Lung microvascular endothelial cell (primary cell): ENCODE measurements at places on chromosomes 7 and 10. TPM values are rescaled to one million over a fixed set of nuclear protein-coding genes. Genes with fewer than 3 reads are reported as not detected.

GRCh38 chr7:140562926-140563481 is 77.6 kb downstream of the DENND2A start:
- peak; percentile 44 for DNase-seq

DNA sequence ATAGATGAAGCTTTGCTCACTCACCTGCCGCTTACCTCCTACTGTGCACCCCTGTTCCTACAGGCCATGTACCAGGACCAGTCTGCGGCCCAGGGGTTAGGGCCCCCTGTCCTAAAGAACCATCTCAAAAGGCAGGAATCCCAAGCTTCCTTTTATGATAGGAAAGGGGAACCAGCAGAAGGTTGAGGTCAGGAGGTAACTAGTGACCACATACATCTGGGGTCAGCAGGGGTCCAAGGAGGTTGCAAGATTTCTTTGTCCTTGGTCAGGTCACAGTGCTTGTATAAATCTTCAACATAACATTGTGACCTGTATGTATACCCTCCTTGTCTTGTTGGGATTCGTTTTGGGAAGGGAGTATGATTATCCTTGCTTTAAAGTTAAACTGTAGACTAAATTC is 73.8 kb downstream of the OAT start:
- DNase-seq, result no peak

Gene SLC26A3
- total RNA-seq, result not detected in 2 replicates

Gene DEPP1
- total RNA-seq, result 164 and 225 TPM in 2 replicates

DNA sequence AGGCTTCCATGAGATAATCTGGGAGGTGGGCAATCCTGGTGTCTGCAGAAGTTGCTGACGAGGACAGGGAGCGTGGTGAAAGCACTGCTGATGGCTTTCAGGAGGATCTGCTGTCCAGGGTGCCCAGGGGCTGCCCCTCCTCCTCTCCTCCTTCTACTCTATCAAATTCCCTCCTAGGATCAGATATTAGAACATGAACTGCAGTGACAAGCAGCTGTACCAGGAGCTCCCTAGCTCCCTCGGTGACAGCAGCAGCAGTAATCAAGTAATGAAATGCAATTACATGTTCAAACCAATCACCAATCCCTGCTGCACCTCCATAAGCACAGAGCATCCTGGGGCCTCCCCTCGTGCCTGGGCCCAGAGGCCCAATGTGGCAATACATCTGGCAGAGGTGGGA is 46.9 kb downstream of the GRID1 start:
- no peak for DNase-seq

DNA sequence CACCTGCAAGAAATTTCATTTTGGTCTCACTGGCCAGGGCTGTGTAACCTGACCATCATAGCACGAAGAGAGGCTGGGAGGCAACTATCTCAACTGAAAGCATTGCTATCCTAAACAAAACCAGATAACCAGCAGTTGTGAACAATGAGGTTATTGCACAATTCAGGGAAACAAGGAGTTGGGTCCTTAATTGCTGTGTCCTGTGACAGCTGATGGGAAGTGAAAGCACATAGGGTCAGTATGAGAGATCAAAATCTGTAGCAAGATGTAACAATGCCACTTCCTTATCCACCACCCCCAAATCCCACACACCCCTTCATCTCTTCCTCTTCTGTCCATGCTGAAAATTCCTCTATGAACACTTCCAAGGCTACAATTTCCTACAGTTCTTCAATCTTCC is 80.2 kb downstream of the HTR7 start:
- peak; percentile 27 for DNase-seq

Gene AIMP2
- 34.9 and 38.7 TPM in 2 replicates for total RNA-seq

GRCh38 chr7:157548691-157549303 is 212.0 kb downstream of the DNAJB6 start:
- no peak for DNase-seq

DNA sequence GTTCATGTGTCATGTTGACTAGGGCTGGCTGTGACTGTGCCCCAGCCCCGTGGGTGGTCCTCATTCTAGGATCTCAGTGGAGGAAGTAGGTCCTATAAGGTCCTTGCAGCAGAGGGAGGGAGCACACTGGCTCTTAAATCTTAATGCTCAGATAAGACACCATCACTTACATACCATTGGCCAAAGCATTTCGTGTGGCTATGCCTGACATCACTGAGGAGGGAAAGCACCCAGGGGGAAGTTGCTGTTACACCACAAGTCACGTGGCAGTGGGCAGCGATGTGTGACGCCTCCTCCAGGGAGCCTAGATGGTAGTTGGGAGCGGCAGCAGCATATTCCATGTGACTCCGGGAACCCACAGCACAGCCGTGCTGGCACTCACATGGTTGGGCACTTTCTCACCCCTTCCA is 224.7 kb upstream of the SH2B2 start:
- DNase-seq, result no peak

GRCh38 chr7:43942997-43943396 is 16.8 kb downstream of the UBE2D4 start:
- DNase-seq, result no peak

DNA sequence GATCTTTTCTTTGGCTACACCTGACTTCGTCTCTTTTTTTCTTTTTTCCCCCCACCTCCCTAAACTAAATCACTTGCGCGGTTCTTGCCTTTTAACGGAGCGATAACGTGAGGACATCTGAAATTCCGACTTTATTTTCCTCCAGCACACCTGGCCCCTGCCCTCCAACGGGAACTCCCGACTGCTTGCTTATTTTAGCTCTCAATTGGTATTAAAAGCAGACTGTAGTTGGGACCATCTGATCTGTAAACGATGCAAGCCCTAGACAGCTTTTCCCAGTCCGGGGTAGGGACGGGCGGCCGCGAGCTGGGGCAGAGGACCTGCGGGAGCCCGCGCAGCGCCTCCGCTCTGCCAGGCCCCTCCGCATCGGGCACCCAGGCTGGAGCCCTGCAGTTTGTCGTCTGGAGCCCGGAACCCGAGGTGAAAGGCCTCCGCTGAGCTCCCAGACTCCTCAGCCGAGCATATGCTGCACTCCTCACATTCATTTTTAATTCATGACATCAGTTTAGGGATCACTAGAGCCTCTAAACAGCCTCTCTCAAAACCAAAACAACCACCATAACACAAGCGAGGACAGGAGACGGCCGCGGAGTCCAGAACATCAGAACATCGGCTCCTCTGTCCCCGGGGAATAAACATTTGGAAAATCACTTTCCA is 10.0 kb upstream of the EMX2 start:
- no peak for DNase-seq

Gene AGAP9
- total RNA-seq, result 0.65 and 0.79 TPM in 2 replicates

Gene PPP1R17
- total RNA-seq, result not detected in 2 replicates

GRCh38 chr10:84660450-84661159 is 332.2 kb downstream of the CCSER2 start:
- DNase-seq, result no peak

GRCh38 chr7:113289140-113289740 is 170.9 kb upstream of the SMIM30 start:
- DNase-seq, result peak; percentile 39

DNA sequence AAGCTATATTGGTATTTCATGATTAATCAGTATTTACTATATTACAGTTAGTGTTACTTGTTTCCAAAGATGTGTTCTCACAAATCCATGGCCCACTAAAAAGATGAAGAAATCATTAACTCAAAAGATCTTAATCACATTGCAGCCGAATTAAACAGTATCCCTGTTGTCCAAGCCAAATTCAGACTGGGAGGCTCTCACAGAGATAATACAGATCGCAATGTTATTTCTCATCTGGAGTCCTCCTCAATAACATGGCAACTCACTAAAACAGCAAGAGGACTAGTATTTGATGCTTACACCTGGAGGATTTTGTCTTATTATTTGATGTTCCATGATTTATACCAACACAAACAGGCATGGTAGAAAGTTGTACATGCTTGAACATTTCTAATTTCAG is 23.4 kb downstream of the CYP51A1 start:
- no peak for DNase-seq

GRCh38 chr10:130108934-130109604 is 1.6 kb downstream of the C10orf143 start:
- no peak for DNase-seq

DNA sequence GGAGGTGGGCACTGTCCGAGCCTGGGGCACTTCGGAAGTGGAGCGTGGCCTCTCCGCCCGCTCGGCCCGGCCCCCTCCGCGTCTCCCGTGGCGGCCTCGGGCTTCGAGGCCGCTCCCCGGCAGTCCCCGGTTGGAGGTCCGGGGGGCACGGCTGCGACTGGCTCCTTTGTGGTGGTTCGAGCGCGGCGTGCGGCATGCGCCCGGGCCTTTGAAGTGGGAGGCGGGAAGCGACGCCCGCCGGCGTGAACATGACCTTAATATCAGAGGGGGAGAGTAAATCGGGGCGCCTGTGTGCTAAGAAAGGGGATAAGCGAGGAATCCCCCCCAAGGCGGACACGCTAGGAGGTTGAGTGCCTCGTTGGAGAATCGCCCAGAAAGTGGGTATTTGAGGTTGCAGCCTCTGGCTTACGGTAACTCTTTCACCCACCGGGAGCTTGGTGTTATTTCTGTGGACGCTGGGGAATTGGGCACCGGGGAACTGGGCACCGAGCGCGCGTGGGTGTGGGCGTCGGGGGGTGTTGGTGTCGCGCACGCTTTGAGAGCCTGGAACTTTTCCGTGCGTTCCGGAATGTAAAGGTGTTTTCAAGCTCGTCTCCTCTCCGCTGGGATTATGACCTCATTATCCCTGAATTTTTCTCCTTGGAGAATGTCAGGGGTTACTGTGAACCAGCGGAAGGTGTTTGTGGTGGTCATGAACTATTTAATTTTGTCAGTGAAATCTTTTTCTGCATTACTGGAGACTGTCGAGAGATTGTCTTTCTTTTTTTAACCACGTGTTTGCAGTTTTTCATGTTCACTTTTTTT is 660 bp downstream of the SUV39H2 start:
- DNase-seq, result peak; percentile 32

Gene RBM33
- 13.3 and 21.4 TPM in 2 replicates for total RNA-seq

Gene PWWP2B
- total RNA-seq, result 6.5 and 9.1 TPM in 2 replicates

- DNase-seq, result no peak
Observed at GRCh38 chr10:48978318-48978717, 38.7 kb upstream of the LRRC18 start.

GRCh38 chr7:29063872-29064271 is 82.5 kb downstream of the CPVL start:
- DNase-seq, result no peak

DNA sequence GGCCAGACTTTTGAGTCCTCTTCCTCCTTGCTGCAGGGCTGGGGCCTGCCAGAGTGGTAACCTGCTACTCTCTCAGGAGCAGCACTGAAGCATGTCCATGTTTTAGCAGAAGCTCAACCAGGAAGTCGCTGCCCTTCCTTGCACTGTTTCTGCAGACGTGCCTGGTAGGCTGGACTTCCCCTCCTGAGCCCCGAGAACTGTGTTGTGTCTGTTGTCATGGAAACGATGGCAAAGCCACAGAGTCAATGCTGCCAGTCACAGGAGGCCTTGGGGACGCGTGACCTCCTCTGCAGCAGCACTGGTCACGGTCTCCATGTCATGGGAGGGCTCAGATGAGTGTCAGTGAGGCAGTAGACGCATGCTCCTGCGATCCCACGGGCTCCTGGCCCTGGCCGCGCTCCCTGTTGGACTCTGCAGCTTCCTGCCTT is 145.5 kb downstream of the FANK1 start:
- peak; percentile 98 for DNase-seq

DNA sequence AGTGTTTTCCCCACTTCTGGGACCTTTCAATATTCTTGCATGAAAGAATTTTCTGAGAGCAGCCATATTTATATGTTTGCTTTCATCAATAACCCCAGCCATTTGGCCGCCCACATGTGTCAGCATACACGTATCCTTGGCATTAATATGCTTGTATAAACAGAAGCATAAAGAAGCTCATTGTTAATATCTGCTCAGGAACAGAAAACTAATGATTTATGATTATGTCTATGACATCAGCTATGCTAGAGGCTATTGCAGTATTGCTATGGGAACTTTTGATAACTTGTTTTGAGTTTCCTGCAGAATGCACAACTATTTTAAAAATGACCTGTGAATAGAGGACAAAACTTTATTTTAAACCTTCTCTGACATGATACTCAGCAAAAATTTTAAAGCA is 300.9 kb upstream of the MTPN start:
- no peak for DNase-seq

DNA sequence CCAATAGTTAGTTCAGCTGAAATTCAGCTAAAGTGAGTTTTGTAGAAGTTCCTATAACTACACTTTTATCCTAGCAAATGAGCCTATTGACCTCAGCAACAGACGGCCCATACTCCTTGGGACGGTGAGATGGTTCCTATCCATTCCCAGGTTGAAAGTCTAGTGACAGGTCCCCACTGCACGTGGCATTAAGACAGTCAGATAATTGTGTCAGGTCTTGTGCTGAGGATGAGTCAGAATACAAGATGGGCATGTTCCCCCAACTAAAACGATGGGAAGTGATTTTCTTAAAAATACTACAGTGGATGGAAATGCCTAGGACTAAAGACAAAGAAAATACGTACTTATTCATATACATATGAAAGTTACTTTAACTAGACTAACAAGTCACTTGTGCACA is 2.1 kb downstream of the CAV1 start:
- peak; percentile 46 for DNase-seq

DNA sequence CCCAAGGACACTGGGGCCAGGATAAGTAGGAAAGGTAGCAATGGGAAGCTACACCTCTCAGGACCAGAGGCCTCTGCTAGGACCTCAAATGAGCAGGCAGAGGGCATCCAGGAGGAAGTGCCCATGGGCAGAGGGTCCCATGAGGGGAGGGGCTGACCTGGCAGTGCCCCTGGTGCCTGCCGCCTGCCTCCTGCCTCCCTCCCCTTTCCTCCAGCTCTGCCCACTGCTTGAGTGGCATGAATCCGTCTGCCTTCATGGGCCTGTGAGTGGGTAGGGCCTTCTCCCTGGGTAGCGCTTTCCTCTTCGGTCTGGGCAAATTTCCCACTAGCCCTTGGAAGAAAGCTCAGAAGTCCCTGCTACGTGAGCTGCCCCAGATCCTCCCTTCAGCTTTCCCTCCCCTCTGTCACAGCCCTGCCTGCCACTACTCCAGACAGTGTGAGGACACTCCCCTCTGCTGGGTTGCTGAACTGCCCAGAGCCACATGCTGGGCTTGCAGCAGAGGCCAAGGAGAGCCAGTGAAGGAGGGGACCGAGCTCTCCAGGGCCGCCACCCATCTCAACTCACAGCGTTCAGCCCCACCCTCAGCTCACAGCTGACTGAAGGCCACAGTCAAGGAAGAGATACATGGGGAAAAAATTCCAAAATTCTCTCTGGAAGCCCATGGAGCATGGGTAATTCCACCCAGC is 141.4 kb downstream of the ARHGAP22 start:
- DNase-seq, result no peak

GRCh38 chr7:95411666-95412065 is 15.5 kb upstream of the PON3 start:
- DNase-seq, result no peak

GRCh38 chr10:131113709-131114291 is 197.7 kb downstream of the TCERG1L start:
- DNase-seq, result no peak

Gene ICA1
- total RNA-seq, result 21.4 and 28.4 TPM in 2 replicates

DNA sequence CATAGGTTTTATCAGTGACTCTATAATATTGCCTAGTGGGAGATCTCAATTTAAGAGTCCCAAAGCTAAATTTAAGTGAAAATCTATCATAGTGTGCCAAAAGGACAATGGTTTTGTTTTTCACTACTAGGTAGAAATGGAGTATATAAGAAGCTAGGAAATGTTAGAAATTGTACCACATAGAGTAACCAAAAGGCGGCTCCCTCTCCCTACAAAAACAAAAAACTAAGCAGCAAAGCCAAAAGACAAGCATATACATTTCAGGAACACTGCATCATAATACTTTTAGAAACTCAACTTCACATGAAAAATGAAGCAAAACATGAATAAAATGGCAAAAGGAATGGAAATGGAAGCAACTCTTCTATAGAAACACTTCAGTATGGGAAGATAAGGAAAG is 271.6 kb downstream of the CACNA2D1 start:
- no peak for DNase-seq

Gene STRIP2
- 1.8 and 2.6 TPM in 2 replicates for total RNA-seq

- DNase-seq, result peak; percentile 44
Observed at GRCh38 chr7:106484562-106484961, 176.4 kb downstream of the CCDC71L start.
